ENCODE measurements at places on chromosomes 6 and 20.

GRCh38 chr6:156658966-156659821 lies 118.0 kb upstream of the ARID1B start:
- no peak for DNase-seq

GRCh38 chr6:90294989-90295853 lies 1.4 kb downstream of the BACH2 start:
- no peak for DNase-seq

DNA sequence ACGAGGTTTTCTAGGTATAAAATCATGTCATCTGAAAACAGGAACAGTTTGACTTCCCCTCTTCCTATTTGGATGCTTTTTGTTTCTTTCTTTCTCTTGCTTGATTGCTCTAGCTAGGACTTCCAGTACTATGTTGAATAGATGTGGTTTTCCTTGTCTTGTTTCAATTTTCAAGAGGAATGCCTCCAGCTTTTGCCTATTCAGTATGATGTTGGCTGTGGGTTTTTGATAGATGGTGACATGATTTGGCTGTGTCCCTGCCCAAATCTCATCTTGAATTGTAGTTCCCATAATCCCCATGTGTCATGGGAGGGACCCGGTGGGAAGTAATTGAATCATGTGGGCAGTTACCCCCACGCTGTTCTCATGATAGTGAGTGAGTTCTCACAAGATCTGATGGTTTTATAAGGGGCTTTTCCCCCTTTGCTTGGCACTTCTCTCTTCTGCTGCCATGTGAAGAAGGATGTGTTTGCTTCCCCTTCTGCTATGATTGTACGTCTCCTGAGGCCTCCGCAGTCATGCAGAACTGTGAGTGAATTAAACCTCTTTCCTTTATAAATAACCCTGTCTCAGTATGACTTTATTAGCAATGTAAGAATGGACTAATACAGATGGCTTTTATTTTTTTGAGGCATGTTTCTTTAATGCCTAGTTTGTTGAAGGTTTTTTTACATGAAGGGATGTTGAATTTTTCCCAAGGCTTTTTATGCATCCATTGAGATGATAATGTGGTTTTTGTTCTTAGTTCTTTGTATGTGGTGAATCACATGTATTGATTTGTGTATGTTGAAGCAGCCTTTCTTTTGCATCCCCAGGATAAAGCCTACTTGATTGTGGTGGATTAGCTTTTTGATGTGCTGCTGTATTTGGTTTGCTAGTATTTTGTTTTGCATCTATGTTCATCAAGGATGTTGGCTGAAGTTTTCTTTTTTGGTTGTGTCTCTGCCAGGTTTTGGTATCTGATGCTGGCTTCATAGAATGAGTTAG lies 239.1 kb downstream of the THBS2 start:
- DNase-seq, result no peak

DNA sequence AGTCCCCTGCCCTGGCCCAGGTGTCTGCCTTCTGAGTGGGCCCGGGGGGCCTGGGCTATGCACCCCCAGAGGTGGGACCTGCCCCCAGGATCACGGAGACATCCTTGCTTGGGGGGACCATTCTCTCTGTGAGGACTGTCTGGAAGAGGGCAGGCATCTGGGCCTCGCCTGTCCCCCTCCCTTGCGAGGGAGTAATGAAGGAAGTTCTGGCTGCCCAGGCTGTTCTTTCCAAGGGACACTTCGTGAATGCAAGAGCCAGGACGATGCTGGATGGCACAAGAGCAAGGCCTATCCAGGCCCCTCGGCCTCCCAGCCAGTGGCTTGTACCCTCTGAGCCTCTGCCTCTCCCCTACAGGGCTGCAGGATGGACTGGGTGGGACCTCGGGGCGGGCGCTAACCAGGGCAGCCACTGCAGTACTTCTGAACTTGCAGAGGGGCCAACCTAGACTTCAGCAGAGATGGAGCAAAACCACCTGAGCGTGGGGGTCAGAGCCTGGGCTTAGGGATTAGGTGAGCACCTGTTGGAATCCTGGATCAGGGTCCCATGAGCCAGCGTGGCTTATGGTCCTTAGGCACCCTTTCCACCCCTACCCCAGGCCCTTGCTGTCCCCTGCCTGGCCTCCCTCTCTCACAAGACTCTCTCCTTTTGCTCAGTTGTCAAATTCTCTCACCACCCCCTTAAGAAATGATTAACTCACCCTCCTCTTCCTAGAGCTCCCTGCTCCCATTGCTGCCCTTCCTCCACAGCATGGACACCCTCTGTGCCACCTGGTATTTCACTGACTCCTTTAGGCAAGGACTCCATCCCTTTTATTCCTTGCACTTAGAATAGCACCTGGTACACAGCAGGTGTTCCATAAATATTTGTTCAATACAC lies 53.2 kb downstream of the CTCFL start:
- no peak for DNase-seq

DNA sequence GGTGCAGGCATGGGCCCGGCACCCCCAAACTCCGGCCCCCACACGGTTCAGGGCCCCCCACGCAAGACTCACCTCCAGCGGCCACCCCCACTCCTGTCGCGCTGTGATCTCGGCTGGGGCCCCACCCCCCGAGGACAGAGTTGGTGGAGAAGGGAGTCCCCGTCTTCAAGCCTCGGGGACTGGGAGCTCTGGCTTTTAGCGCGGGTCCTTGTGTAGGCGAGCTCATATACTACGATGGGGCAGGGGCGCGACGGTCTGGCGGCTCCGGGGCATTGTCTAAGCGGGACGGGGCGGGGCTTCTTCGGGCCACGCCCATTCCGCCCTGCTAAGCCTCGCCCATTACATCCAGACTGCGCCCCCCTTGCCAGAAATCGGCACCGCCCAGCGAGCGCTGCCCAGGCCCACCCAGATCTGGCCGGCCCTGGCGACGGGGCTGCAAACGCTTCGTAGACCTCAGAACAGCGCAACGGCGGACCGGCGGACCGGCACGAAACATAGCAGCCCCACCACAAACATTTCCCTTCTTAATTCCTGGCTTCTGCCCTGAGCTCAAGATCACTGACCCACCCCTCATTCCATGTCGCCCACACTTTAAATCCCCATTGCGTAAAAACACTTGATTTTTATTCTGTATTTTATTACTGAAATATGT lies 1.0 kb upstream of the DDAH2 start:
- DNase-seq, result no peak

- DNase-seq, result no peak
Measured at GRCh38 chr6:125512621-125513020, 210.9 kb upstream of the HDDC2 start.

DNA sequence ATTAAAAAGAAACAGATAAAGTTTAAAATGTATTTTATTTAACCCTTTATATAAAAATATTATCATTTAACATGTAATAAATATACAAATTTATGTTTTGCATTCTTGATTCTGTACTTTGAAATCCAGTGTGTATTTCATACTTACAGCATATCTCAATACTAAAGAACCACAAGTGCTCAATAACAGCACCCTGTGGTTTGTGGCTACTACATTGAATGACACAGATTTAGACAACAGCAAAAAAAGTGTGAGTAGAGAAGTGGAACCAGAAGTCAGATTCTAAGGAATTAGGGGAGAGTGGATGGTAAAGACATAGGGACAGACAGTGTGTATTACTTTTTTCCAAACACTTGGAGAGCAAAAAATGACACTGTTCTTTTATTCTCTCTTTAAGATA lies 524.5 kb downstream of the BMP2 start:
- no peak for DNase-seq

DNA sequence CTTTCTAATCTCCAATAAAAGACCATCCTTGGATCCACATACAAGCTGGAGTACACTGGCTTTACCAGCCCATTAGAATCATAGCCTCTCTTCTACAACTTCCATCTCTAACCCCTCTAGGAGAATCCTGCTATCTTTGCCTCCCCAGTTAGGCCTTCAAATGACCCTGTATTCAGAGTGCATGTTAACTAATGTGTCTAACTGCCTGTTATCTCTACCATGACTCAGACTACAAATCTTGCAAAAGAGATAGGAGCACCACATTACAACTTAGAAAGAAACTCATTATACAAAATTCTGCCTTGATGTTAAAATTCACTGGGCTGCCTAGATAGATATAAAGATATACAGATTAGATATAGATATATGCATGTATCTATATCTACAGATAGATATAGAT lies 28.2 kb downstream of the GPR63 start:
- no peak for DNase-seq

GRCh38 chr6:132742495-132742894 lies 15.2 kb downstream of the VNN2 start:
- DNase-seq, result no peak

DNA sequence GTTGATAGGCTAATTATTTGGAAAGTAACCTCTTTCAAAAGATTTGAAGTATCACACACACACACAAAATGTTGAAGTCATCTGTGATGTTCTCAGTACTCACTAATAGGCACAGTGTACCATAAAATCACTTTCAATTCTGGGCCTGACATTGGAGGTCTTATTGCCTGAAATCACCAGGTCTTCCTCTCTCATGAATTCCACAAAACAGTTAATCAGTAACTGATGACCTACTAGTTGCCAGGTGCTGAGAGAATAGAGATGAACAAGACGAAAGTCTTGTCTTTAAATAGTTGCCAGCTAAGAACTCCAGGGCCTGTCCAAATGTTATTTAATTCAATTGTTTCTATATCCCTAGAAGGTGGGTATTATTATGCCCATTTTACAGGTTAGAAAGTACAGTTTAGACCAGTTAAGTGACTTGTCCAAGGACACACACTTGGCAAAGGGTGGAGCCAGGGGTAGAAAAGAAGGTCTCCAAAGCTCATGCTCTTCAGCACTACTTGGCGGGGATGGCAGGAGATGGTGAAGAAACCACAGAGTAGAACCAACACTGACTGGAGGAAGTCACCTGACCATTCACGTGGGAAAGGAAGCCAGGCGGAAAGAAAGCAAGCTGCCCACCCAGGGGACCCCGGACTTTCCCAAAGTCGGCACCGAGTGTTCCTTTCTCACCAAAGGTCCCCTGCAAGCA lies 116.4 kb downstream of the KIF6 start:
- DNase-seq, result no peak

- no peak for DNase-seq
Measured at GRCh38 chr20:2625062-2625461, 27.4 kb upstream of the NOP56 start.

- no peak for DNase-seq
Measured at GRCh38 chr20:15857173-15857784, 716.0 kb downstream of the KIF16B start.

DNA sequence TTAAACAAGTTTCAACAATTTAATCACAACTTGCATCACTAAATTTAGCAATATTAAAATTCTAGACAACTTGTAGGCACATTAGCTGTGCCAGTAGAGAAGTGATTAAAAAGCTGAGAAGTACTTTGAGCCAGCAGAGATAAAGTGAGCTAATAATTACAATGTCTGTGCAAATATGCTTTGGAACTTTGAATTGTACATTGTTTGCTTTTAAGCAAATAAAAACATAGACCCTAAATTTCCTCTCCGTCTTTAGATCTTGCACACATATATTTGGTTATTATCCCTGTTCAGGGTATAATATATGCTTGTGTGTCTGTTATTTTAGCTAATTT lies 44.2 kb upstream of the DEFB112 start:
- no peak for DNase-seq

DNA sequence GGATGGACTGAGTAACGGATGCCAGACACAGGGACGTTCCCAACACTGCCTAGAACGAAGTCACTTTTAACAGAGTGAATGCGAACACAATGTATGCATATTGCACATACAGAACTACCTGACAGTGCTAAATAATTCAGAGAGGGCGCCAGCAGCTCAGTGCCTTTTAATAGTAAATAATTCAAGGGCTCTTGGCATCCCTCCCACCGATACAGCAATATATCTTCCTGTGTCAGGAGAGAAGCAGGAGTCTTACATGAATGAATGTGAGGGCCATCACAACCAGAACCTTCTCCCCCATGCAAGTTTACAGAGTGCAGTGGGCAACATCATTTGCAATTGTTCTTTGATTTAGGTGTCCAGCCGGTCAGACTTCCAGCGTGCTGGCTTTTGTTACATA lies 88.4 kb upstream of the KCNG1 start:
- no peak for DNase-seq

DNA sequence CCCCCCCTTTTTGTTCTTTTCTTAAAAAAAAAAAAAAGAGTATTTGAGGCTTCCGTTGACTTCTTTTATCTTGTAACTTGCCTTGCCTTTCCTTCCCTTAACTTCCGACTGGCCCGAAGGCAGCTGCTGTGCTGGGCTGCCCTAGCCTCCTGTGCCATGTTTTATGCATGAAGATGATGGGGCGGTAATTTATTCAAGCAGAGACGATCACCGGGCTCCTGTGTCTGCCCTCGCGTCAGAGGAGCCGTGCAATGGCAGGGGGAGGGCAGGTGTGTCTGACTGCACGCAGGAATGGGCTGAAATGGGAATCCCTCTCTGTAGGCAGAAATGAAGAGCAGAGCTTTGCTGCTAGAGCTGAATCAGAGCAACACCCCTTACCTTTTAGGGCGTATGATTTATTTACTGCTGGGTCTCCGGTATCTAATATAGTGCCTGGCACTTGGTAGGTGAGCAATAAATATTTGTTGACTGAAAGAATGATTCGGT lies 106.3 kb upstream of the RIPOR2 start:
- no peak for DNase-seq

GRCh38 chr6:79599725-79600259 lies 31.3 kb upstream of the SH3BGRL2 start:
- DNase-seq, result no peak

- DNase-seq, result no peak
Measured at GRCh38 chr6:40894962-40895799, 143.8 kb downstream of the UNC5CL start.

- no peak for DNase-seq
Measured at GRCh38 chr6:51554029-51554428, 533.4 kb downstream of the PKHD1 start.

GRCh38 chr20:40368876-40369275 lies 320.2 kb downstream of the MAFB start:
- DNase-seq, result no peak

- DNase-seq, result no peak
Measured at GRCh38 chr20:53929974-53930650, 140.3 kb downstream of the BCAS1 start.

- DNase-seq, result peak; percentile 55
Measured at GRCh38 chr20:37323985-37324384, 22.0 kb upstream of the SRC start.

GRCh38 chr6:128135325-128135724 lies 234.5 kb upstream of the THEMIS start:
- DNase-seq, result no peak

DNA sequence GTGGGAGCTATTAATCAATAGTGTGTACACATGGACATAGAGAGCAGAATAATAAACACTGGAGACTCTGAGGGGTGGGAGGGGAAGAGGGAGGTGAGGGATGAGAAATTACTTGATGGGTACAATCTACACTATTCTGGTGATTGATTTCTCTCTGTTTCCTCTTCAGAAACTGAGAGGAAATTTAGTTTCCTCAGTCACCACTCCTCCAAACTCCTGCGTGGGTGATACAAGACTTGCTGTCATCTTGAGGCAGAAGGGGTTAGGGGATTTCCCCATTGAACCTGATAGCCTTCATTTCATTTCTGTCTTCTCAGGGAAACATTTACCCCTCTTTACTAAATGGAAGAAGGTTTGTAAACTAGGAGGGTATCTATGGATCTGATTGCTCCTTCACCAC lies 84.3 kb upstream of the ESR1 start:
- no peak for DNase-seq

Measured in non-pigmented ciliary epithelial cell (primary cell).